Occipital lobe (tissue), 3 donors: ENCODE measurements at places on chromosomes 3 and 15.

GRCh38 chr15:101173233-101174119 lies 78.4 kb downstream of the CHSY1 start:
- DNase-seq: no peak

- DNase-seq: no peak
Measured at GRCh38 chr3:59540241-59540640, 490.4 kb upstream of the CFAP20DC start.

DNA sequence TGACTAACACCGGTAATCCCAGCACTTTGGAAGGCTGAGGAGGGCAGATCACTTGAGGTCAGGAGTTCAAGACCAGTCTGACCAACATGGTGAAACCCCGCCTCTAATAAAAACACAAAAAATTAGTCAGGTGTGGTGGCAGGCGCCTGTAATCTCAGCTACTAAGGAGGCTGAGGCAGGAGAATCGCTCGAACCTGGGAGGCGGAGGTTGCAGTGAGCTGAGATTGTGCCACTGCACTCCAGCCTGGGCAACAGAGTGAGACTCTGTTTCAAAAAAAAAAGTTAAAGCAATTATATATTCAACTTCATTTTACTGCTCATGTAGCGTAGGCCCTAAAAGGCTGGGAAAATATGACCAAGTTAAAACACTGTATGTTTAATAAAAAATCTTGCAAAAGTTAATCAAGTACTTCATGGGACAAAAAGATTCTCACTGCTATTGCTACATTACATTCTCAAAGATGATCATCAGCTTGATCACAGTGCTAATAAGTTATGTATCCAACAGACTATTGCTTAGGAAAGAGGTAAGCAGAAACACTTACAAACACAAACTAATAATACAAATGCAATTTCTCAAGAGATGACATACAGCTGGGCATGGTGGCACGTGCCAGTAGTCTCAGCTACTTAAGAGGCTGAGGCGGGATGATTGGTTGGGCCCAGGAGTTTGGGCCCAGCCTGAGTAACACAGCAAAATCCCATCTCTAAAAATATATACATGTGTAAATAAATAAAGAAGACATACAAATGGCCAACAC lies 2.7 kb downstream of the COPS2 start:
- no peak for DNase-seq

- no peak for DNase-seq
Measured at GRCh38 chr15:56327721-56328502, 37.3 kb upstream of the TEX9 start.

DNA sequence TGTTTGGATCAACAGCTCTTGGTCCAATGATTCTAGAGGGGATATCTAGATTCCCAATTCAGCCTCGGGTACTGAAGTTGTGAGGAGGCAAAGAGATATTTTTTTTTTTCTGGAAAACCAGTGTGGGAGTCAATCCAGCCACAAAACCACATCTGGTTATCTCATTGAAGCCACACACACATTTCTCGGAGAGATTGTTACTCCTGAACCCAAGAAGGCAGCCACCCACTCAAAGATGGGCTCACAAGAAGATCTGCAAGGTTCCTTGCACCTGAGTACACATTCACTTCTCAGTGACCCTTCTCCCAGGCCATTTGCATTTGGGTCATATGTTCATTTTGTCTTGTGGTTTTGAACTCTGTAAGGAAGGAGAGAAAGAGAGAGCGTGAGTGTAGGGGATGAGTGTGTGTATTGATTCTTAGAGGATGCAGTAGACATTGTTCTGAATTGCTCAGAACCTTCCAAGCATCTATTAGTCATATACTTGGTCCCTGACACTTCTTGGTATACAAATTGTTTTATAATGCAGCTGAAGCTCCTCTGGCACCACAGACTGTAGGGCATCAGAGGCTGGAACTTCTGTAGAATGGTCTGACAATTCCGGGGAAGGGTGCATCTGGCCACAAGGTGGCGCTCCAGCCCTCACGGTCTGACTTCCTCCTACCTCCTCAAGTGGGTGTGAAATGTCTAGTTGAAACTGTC lies 39.3 kb upstream of the TRA2B start:
- peak; percentile 51 for DNase-seq
